ENCODE measurements at places on chromosomes 3 and 15.

GRCh38 chr3:37994639-37994972 is 4.0 kb downstream of the VILL start:
- no peak for DNase-seq

DNA sequence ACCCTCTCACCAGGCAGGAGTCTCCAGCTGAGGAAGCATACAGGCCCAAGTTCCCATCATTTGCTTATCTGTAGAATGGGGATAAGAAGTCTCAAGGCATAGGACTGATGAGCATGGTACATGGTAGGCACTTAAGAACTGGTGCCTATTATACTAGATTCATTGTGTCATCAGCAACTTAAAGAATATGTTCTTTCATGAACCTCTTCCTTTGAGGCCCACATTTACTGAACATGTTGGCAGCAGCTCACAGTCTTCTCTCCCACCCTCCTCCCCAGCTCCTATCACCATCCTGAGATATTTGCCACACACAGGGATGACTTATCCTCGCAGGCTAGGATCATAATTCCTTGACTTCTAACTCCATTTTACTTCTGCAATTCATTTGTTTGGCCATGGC is 142.5 kb downstream of the PDE8A start:
- no peak for DNase-seq

DNA sequence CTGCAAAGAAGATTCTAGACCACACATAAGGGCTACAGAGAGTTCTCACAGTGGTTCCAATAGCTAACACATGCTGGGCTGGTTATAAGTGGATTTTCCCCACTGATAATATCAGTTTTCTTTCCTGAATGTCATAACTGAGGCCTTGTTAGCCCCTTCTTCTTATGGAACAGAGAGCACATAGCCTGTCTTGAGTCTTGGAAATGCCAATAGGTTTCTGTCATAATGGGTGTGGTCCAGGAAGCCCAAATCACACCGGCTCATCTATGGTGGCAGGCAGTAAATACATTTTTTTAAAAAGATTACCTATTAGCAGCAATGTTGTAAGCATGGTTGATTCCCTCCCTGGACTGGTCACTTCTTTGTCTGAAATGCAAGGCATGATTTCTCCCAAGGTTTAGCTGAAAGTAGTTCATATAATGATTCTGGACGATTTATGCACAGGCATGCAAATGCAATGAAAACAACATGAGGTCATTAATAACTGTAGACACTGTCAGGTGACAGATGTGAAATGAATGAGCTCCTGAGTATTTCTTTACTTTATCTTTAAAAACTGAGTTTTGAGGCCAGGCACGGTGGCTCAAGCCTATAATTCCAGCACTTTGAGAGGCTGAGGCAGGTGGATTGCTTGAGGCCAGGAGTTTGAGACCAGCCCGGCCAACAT is 67.2 kb upstream of the ATP2C1 start:
- DNase-seq: no peak

- no peak for DNase-seq
Observed at GRCh38 chr3:171480526-171480925, 20.3 kb upstream of the TNIK start.

DNA sequence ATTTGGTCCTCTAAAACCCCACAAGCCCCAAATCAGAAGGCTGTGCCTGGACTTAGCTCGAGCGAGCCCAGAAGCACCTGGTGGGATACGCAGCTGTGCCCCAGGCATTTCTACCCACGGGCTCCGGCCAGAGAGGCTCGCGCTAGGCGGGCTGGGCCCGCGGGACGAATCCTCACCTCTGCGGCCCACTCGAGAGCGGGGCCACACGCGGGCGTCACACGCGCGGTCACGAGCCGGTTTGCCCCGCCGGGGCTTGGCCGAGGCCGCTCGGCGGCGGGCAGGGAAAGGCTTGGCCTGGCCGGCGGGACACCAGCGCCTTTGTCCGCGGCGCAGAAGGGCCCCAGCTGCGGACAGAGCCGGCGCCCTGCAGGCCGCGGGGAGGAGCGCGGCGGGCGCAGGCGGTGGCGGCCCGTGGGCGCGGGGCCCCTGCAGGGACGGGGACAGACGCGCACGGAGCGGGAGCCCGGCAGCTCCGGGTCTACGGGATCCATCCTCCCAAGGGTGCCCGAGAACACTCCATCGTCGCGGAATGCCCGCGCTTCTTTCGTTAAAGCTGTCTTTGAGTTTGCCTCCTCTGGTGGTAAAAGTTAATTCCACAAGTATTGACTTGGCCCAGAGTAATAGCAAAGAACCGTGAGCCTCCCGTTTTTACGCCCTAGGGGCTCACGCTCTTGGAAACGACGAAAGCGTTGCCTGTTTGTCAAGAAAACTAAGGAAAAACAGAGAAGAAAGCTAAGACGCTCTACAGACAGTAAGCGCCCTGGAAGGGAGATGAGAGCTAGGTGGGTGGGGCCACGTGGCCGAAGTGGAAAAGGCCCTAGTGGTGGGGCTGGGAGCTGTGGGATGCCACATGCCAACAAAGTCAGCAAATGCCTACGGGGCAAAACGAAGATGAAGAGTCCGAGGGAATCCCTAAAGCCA is 26.4 kb downstream of the TYRO3 start:
- peak; percentile 81 for DNase-seq

Data from endodermal cell (in vitro differentiated cells).